Stimulated activated CD4-positive, alpha-beta T cell treated with anti-CD3 and anti-CD28 coated beads, Interleukin-12 subunit alpha, Interleukin-12 subunit beta, amount 100 ng/mL, for 48 hours (primary cell): ENCODE measurements at places on chromosomes 6 and 20.

GRCh38 chr6:46288835-46289234 is 118.1 kb upstream of the ENPP5 start:
- DNase-seq: no peak

- no peak for DNase-seq
Measured at GRCh38 chr6:17361013-17361412, 32.4 kb upstream of the CAP2 start.

GRCh38 chr6:111898452-111898851 is 25.2 kb upstream of the FYN start:
- no peak for DNase-seq

GRCh38 chr6:337805-338368 is 45.6 kb downstream of the DUSP22 start:
- DNase-seq: no peak

GRCh38 chr6:71284785-71285184 is 3.8 kb upstream of the OGFRL1 start:
- no peak for DNase-seq

GRCh38 chr6:129672341-129672682 is 37.7 kb downstream of the ARHGAP18 start:
- no peak for DNase-seq
